ENCODE measurements at places on chromosomes 3 and 15.

DNA sequence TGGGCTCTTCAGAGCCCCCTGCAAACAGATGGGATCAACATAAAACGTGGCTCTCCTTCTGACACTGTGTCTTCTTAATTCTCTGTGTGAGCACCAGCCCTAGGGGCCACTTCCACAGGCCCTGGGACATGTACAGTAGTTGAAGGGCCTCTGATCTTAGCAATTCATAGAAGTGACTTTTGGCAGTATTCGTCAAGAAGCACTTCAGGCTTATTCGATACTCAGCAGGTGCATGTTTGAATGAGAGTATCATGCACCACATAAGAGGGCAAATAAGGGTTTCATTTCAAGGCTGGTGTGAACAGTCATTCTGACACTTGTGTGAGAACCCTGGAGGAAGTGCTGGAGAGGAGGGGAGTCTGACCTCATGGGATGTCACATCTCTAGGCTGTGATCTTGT lies 113.9 kb downstream of the GABRG3 start:
- DNase-seq: no peak

DNA sequence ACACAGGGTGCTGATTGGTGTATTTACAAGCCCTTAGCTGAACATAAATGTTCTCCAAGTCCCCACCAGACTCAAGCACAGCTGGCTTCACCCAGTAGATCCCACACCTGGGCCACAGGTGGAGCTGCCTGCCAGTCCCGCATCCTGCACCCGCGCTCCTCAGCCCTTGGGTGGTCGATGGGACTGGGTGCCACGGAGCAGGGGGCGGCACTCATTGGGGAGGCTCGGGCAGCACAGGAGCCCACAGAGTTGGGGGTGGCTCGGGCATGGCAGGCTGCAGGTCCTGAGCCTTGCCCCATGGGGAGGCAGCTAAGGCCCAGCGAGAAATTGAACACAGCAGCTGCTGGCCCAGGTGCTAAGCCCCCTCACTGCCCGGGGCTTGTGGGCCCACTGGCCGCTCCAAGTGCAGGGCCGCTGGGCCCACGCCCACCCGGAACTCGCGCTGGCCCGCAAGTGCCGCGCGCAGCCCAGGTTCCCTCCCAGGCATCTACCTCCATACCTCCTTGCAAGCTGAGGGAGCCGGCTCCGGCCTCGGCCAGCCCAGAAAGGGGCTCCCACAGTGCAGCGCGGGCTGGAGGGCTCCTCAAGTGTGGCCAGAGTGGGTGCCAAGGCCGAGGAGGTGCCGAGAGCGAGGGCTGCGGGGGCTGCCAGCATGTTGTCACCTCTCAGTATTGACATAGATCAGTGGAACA lies 442.7 kb downstream of the OCA2 start:
- DNase-seq: no peak

GRCh38 chr3:141269961-141270360 lies 38.3 kb downstream of the PXYLP1 start:
- no peak for DNase-seq

DNA sequence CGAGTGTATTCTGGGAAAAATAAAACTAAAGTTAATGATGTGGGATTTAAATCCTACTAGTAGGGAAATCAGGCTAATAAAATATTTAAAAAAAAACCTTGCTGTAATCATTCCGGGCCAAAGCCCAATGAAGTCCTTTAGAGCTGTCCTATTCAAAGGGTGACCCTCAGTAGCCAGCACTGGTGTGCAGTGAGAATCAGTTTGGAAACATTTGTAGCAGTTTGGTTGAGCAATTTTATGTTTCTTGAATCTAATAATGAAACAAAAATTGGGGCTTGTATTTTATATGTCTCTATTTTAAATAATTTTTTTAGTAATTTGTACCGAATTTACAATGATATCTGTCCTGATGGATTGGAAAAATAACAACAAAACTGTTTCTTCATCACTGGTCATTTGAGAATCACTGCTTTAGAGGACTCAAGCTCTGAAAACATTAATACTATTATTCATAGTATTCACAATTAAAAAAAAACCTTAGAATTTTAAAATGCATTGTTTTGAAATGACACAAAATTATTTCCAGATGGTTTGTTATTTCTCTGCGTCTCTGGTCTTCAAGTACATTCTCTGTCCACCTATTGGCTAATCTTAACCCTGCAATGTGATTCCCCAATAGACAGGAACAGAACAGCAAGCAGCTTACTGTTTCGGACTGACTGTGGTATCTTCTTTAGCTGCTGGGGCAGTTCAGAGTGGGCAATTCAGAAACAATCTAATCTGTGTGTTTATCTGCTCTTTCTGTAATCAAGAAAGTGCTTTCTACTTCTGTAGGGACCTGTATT lies 71.2 kb downstream of the OTOL1 start:
- no peak for DNase-seq

DNA sequence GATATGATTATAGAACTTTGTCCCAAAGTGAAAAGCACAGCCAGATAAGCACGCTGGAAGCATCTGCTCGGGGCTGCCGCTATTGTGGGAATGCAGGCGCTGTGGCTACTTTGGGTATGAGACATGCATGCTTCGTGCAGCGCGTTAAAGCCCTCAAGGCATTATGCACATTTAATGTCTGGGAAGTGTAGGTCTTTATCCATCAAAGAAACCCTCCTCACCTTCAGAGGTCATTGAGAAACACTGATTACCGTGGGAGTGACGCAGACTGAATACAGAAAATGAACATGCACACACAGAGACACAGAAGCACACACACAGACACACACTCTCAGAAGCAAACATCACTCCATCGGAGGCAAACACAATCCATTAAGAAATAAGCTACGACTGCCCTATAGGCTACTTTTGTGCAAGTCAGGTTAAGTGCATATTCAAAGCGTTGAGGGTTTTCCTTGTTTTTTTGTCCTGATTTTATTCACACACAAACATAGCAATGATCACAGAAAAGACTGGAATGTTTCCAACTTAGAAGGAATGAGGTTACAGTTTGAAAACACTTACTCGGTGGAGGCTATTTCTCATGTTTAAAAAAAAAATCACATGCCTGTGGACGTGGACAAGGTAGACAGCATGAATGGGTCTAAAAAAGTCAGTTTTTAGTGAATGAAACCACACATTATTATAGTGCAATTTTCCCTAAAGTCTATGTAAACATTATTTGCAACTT lies 68.5 kb downstream of the PLCH1 start:
- no peak for DNase-seq

GRCh38 chr3:127849368-127849767 lies 27.1 kb upstream of the MGLL start:
- no peak for DNase-seq

GRCh38 chr15:33729653-33730052 lies 238.6 kb upstream of the CHRM5 start:
- no peak for DNase-seq

DNA sequence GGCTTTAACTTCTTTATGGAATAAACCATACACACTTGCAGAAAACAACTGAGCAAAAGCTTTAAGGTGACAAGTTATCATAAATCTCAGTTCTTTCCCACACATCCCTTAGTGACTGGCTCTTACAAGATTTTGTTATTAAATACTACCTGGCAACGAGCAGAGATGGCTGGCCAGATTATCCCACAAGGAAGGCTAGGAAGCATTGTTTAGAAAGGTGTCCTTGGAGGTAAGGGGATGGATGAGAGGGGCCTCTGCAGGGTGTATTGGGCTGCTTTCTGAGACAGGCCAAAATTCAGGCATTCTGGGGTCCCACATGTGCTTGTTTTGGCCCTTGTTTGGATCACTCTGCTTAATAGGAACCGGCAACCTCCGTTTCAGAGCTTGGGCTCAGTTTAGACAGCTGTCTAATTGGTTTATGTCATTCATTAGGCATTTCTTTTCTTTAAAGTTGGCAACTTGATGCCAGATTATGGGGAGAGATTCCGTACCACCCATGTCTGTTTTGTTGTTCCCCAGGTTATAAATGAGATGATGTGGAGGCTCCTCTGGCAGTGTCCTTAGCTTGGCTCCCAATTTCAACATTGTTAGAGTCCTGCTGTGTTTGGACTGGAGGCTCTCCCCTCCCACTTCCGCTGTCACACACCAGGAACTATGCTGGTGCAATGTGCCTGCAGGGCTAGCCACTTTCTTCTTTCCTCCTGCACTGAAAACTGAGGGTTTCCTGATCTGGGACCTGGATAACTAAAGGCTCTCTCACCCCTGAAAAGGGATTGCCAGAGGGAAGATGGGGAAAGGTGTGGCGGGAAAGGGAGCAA lies 121.1 kb downstream of the TPRG1 start:
- DNase-seq: no peak

DNA sequence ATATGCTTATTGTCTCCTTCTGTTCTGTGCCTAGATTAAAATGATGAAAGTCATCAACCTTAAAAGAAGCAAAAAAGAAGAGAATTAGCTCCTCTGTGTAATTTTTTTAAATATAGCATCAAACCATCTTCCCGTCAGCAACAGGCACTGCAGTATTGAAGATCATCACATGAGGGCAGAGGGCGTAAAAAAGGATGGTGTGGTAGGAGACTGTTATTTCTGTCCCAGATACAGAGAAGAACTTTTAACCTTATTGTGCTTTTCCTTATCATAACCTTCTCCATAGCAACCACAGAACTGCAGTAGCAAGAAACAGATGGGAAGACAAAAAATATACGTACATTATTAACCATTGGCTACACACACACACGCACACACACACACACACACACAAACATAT lies 88.8 kb downstream of the IGSF11 start:
- DNase-seq: no peak

DNA sequence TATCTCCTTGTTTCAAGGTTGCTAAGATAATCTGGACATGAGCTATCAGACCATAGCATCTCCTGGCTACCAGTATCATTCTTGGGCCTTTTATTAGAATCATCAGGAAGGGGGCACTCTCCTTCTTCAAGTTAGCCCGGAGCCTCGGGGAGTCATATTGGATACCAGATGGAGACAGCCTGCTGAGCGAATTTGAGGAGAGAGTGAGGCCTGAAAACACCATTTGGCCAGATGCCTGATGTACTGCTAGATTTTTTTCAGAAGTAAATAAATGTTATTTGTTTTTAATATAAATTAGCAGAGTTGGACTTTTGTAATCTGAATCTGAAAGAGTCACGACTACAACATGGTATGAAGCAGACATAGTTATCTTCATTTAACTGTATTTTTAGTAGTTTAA lies 848.6 kb downstream of the IGSF11 start:
- no peak for DNase-seq

DNA sequence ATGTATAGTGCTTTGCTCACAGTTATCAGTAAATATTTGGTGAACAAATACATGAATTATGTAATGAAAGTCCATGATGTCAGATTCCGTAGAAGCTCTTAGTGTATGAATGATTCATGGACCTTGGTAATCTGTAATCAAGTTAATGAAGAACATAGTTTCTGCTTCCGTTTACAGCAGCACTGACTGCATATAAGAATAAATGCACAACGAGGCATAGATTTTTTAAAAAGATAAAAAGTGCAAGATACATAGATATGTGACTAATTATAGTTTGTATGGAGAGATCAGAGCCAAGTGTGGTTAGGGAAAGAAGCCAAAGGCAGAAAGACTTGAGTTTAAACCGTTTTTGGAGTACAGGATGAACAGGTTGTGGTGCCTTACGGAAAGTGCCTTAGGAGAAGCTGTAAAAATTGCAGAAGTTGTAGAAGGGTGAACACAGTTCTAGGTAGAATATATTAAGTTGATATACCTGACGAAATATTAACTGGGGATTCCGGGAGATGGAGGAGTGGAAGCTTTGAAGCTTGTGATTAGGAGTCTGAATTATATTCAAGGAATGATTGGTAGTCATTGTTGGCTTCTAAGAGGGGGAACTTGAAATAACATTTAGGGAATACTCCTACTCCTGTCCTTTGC lies 293.1 kb downstream of the NLGN1 start:
- DNase-seq: no peak

DNA sequence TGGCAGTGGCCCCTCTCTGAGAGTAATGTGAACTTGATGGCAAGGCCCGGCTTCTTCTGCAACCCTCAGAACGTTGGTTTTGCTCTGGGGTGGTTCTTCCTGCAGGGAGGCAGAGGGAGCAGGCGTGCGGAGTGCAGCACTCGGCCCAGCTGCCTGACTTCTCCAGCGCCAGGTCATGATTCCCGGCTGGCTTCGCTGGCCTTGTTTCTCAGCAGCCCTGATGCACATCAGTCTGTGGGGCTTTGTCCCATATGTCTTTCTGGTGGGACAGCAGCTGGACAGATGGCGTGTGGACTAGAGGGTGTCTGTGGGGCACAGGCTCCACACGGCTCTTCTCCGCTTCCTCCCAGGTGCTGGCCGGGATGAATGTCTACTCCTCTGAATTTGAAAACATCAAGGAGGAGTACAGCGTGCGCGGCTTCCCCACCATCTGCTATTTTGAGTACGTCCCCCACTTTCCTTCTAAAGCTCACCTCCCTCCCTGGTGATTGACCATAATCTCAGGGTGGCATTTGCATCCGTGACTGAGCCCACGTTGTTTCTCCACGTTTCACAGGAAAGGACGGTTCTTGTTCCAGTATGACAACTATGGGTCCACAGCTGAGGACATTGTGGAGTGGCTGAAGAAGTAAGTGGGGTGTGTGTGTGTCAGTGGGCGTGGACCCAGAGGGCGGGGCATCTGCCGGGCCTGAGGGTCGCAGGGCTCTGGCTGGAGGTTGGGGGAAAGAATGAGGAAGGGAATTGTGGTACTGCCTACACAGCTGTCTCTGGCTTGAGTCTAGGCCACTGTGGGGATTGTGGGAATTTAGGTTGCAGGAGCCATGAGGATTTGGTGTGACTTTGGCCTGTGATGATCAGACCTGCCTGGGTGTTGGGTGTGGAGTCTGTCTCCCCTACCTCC lies 57.1 kb downstream of the PDIA5 start:
- no peak for DNase-seq

DNA sequence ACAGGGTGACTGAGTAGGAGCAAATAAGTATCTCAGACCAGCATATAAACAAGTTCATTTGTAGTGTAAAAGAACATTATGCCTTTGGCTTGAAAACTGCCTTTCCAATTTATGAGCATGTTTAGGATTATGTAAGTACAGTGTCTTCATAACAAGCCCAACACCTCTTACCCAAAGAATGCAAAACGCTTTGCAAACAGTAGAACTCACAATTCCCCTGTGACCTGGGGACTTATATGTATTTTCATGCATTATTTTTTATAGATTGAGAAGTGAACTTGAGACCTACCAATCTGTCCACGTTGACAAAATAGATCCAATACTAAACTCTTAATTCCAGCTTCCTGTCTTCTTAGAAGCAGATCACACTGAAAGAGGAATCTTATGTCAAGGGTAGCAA lies 202.1 kb downstream of the TP63 start:
- no peak for DNase-seq

DNA sequence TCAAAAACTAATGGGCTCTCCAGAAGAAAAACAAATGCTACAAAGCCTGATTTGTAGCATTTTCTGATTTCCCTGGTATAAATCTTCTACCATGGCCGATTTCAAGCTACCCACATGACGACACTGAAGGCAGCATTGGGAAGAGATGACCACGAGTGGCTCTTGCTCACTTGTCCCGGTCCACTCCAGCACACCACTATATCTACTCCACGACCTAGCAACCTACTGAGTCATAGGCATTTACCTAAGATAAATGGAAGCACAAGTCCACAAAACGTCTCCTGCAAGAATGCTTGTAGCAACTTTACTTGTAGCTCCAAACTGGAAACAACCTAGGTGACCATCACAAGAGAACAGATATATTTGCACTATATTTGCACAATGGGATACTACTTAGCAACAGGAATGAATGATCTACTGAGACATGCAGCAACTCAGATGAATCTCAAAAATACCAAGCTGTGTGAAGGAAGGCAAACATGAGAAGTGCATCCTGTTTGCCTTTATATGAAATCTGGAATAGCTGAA lies 60.8 kb upstream of the HES1 start:
- no peak for DNase-seq
